ENCODE measurements at places on chromosomes 7 and 10.

DNA sequence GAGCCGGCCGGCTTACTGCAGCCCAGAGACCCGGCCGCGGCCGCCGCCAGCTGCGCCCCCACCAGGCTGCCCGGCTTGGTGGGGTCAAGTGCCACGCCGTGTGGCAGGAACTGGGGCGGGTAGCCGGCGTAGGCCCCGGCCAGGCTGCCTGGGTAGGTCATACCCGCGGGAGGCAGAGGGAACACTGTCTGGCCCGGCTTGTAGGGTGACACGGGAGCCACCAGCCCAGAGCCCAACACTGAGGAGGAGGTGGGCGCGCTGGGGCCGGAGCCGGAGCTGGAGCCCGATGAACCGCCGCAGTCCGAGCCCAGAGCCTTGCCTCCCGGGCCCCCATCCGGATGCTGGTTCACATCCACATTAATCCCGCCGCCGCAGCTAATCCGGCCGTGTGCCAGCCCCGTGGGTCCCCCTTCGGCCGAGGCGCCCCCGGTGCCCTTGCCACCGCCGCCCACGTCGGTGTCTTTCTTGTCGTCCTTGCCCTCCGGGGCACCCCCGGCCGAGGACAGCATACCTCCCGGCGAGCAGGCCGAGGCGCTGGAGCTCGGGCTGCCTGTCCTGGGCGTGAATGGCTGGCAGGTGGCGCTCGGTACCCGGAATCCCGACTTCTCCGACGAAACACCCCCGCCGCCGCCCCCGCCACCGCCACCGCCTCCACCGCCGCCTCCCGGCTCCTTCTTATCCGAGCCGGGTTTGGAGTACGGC is 2.0 kb downstream of the ZNF503 start:
- DNase-seq, result peak; percentile 84

DNA sequence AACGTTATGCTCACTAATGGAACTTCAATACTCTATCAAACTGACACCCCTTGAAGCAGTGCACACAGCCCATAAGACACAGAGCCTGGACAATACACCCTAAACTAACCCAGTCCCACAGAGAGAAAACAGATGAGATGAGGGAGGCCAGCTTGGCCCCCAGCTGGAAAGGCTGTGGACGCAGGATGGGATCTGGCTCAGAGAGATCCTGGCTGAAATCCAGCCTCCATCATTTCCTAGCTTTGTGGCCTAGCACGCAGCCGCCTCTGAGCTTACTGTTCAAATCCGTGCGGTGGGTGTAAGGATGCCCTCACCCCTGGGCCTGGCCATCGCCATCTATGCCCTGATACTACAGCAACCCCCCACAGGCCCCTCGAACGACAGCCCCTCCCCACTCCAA is 32.7 kb downstream of the SNX8 start:
- DNase-seq, result peak; percentile 51

- peak; percentile 64 for DNase-seq
Measured at GRCh38 chr7:41256186-41256945, 446.5 kb downstream of the INHBA start.

DNA sequence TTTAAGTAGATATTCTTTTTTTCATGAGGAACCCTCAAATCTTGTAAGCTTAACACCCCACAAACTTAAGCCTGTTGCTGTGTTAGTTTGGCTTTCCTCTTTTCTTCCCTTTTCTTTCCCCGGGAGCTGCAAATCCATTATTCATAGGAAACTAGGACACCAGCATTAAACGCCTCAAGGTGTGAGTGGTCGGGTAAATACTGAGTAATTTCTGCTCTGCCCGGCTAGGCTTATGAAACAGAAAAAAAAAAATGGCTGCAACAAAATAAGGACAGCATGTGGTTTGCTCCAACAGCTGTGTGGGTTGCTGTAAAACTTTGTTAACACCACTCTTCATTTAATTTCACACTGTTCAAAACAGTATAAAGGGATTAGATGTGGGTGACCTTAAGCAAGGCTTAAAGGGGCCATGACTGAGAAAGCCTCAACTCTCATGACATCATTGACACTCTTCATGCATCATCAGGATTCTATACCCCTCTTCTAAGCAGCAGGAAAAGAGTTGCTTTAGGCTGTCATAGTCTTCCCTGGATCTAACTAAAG is 104.1 kb downstream of the AOAH start:
- no peak for DNase-seq

DNA sequence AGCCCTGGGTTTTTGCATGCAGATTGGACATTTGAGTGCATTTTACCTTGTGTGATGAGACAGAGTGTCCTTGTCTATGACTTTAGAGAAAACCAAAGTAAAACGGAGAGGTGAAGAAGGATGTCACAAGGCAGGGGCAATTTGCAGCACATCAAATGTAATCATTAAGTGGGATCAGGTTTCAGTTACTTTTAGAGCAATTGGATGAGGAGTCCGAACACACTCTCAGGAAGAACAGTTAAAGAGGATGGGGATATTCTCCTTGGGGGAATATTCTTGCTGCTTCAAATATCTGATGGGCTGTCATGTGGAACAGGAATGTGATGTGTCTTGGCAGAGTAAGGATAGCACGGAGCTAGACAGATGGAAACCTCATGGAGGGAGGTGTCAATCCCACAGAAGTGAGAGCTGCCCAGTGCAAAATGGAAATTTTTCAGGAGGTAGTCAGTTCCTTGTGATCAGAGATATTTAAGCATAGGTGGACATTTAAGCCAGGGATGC is 757 bp downstream of the RAB19 start:
- peak; percentile 20 for DNase-seq

DNA sequence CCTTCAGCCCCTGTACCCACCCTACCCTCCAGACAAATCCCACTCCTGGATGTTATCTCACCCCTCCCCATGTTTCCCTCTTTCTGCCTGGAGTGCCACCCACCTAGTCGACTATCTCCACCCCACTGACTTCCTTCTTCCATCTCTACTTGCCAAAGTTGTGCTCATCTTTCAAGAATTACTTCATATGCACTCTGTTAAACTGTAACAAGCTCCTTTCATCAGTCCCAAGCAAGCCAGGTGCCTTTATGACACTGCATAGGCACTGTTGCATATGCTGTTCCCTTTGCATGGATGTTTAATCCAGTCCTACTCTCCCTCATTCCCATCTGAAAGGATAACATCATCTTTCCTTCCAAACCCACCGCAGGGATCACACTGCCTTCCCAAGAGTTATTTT is 8.9 kb upstream of the CDK1 start:
- DNase-seq, result no peak

- DNase-seq, result no peak
Measured at GRCh38 chr10:62710182-62710581, 94.3 kb upstream of the ADO start.

Measured in fibroblast of skin of right biceps (primary cell).